ENCODE measurements at places on chromosomes 13 and 19.

DNA sequence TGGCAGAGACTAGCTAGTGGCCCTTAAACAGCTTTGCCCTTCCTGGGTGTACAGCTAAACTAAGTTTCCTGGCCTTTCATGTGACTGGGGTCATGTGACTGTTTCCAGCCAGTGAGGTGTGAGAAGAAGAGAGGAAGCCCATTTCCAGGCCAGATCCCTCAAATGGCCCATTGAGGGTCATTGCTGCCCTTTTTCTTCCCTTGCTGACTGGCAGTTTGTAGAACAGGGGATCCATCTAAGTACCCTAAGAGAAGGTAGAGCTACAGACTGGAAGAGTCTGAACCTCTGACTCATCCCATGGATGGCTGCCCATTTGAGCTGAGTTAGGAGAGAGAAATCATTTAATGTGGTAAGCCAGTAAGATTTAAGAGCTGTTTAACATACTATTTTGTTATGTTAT, 2.8 kb downstream of the SWSAP1 start:
- DNase-seq, result no peak

DNA sequence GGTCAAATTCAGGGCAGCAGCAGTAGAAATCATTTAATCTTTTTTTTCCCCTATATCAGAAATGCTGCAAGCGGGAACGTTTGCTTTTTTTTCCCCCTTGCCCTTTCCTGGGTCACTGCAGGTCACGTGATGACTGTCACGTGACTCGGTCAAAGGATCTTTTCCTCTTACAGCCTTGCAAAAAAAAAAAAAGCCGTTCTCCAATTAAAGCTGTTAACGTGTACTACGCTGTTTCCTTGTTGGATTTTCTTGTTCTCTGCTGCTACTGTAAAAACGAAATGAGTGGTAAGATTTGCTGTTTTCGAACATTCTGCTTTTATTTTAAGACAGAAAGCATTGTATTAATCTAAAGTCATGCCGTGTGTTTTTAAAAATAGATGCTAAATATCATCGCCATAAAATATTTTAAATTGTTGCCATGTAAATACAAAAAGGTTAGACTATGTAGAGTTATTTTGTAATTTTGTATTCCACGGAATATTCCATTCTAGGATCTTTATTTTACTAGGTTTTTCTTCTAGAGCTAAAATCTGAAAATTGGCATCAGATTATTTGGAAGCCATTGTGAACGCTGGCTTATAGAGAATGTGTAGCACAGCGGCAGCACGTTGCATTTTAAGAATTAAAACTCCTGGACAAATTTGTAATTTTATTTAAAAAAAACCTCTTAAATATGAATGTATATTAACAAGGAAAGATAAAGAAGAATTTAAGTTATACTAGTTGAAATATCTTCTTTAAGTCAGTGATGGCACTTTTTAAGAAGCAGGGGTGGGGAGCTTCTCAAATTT, 109.8 kb upstream of the MLNR start:
- DNase-seq, result peak; percentile 42

- DNase-seq, result no peak
These were observed 9.9 kb upstream of the MKNK2 start for GRCh38 chr19:2060884-2061494.

DNA sequence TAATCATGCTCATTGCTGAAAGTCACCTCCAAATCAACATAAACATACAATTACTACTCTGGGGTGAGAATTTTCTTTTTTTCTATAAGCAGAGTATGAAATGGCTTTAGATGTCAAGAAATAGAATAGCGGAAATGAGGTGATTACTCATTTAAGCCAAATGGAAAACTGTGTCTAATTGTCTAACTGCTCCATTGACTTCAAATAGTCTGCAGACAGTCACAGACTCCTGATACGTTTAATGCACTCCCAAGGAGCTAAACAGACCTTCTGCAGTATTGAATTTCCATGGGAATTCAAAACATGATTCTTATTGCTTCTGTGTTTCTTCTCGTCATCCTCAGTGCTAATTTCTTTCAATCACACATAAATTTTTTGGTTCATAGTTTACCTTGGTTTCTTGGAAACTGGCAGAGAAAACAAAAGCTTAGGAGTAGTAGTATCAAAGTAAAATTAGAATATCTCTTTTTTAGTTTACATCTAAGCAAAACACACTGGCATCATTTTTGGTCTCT, 865.2 kb upstream of the SLC10A2 start:
- no peak for DNase-seq

DNA sequence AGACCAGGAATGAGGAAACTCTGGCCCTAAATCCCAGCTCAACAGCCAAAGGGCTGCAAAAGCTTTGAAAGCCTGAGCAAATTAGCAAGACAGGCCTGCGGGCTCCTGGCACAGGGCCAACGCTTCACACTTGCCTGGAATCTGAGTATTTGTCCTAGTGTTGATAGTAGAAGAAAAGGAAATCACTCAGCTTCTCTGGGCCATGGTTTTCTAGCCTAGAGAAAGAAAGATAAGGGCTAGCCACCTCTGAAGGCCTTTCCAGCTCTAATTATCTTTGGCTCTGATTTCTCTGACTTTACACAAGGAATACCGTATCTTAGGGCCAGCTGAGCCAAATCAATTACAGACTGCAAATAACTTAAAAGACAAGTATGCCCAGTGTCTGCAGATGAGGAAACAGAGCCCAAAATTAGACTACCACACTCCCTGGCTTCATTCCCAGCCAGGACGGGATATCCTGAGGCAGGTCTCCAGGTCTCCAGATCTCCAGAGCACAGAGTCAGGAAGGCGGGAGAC, 69.6 kb downstream of the STK24 start:
- no peak for DNase-seq

DNA sequence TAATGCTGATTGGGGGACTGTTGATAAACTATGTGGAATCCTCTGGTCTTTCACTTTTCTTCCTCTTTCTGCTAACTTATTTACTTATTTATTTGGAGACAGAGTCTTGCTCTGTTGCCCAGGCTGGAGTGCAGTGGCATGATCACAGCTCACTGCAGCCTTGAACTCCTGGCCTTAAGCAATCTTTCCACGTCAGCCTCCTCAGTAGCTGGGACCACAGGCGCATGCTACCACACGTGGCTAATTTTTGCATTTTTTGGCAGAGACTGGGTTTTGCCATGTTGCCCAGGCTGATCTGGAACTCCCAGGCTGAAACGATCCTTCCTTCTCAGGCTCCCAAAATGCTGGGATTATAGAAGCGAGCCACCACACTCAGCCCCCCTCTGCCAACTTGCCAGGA, 77.5 kb downstream of the ELF1 start:
- no peak for DNase-seq

GRCh38 chr19:50233308-50233910, 30.0 kb downstream of the MYH14 start:
- DNase-seq, result no peak

- no peak for DNase-seq
These were observed 392.8 kb downstream of the SLITRK6 start for GRCh38 chr13:85406269-85406975.

- DNase-seq, result no peak
These were observed 4.1 kb downstream of the PRAM1 start for GRCh38 chr19:8498295-8498694.

DNA sequence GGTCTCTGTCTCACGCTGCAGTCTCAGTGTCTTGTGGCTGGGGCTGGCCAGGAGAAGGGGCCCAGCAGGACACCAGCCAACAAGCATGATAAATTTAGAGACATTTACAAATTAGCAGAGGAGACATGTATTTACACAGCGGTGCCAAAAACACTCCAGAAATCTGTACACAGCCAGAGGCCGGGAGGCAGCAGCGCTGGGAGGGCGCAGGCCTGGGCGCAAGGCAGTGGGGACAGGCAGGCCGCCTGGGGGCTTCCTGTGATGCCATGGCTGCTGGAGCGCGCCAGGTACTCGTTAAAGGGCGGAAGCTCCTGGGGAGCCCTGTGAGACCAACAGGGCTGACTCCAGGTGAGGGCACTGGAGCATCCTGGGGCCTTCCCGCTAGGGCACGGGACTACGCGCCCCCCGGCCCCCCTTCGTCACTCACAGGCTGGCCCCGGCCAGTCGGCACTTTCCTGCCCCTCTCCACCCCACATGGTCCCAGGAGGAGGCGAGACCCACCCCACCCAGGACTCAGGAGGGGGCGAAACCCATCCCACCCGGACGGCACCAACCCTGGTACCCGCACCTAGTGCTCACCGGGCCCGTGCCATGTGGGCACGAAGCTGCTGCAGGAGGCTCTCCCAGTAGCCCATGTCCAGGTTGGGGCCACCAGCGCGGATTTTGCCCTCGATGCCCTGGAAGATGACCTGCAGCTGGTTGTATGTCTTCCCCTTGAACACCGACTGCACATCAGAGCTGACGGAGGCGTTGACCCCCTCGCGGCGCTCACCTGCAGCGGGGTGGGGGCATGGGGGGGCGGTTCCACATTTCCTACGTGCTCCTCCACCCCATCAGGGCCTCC, 7.4 kb upstream of the TBXA2R start:
- no peak for DNase-seq

GRCh38 chr19:8192221-8192820, 16.8 kb upstream of the CERS4 start:
- DNase-seq, result no peak

GRCh38 chr19:58409010-58409790, 751 bp downstream of the ZNF584 start:
- no peak for DNase-seq

DNA sequence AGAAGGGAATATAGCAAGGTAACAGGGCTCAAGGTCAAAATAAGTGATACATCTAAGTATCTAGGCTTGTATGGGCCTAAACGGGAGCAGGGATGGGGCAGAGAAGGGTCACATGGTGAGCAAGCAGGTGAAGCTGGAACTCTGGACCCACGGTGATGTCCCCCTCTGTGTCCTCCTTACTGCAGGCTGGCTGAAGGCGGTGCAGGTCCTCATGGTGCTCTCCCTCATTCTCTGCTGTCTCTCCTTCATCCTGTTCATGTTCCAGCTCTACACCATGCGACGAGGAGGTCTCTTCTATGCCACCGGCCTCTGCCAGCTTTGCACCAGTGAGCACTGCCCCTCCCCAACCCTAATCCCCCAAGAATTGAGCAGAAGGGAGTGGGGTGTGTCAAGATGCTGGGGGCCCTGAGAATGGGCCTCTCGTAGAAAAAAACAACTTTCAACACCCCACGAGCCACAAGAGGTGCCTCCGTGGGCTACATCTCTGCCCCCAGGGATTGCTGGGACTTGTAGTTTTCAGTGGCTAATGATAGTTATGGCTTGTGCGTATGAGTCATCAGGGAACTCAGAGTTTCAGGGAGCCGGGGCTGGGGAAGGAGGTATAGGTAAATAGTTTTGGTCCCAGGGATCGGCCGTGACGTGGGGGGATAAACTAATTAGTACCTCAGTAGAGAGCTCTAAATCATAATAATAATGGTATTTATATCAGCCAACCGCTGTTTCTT, 4.0 kb downstream of the EMP3 start:
- DNase-seq, result no peak

- DNase-seq, result no peak
These were observed 13.7 kb upstream of the ZNF492 start for GRCh38 chr19:22620401-22620800.

GRCh38 chr13:106087201-106087600, 448.3 kb downstream of the EFNB2 start:
- no peak for DNase-seq

GRCh38 chr13:100646030-100646673, 28.4 kb downstream of the TMTC4 start:
- DNase-seq, result no peak

DNA sequence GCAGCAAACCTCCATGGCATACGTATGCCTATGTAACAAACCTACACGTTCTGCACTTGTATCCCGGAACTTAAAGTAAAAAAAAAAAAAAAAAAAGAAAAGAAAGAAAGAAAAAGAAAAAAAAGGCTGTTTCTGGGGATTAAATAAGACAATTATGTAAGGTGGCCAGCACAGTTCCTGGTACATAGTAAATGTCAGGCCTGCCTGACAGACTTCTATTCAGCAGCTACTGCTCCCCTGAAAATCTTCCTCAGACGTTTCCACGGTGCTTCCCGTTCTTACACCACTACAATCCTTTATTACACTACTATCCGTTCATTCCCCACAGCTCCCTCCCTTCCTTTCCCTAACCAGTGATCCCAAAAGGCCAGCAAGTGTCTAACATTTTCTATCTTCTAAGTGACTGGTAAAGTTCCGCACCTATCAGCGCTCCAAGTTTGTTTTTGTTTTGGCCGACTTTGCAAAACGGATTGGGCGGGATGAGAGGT, 636 bp upstream of the RB1 start:
- DNase-seq, result no peak

DNA sequence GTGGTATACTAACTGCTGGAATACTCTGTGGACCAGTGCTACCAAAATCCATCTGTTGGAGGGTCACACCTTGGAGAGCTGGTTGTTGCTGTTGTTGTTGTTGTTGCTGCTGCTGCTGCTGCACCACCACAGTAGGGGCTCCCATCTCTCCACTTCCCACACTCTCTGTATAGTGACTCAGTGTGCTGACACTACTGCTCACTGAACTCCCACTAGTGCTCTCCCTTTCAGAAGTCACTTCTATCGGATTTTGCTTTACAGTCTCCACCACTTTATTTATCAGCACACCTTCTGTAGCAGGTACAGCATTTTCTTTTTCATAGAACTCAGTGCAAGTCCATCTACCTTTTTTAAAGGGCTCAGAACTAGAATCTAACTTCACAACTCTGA, 1.7 kb downstream of the TSC22D1 start:
- no peak for DNase-seq

- no peak for DNase-seq
These were observed 3.0 kb upstream of the RNF113B start for GRCh38 chr13:98180092-98180491.

GRCh38 chr13:31168736-31169135, 7.0 kb upstream of the HSPH1 start:
- no peak for DNase-seq

GRCh38 chr19:45074744-45075300, 1.5 kb downstream of the ZNF296 start:
- DNase-seq, result no peak

GRCh38 chr19:46133101-46133627, 8.7 kb upstream of the IGFL3 start:
- DNase-seq, result no peak

DNA sequence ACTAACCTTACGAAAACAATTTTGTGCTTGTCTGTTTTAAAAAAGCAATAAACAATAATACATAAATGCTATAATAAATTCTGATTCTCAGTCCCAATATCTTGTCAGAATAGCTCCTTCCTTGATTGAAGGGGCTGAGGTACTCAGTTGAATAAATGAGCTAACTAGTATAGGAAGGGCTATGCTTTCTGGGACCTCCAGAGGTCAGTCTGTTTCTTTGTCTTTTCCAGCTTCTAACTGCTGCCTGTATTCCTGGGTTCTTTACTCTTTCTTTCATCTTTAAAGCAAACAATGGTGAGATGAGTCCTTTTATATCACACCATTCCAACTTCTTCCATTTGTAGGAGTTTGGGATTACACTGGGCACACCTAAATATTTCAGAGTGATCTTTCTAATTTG, 1297.0 kb upstream of the ATXN8OS start:
- no peak for DNase-seq

GRCh38 chr19:20513189-20513904, 52.2 kb downstream of the ZNF737 start:
- no peak for DNase-seq

GRCh38 chr19:33554821-33555220, 33.2 kb upstream of the PEPD start:
- DNase-seq, result no peak

- no peak for DNase-seq
These were observed 278.5 kb downstream of the DCT start for GRCh38 chr13:94201022-94201421.
